Pancreas (tissue), 10 donors: ENCODE measurements at places on chromosomes 2 and 18. TPM values are rescaled to one million over a fixed set of nuclear protein-coding genes. Genes with fewer than 3 reads are reported as not detected.

Gene SERPINB11
- total RNA-seq, result not detected

DNA sequence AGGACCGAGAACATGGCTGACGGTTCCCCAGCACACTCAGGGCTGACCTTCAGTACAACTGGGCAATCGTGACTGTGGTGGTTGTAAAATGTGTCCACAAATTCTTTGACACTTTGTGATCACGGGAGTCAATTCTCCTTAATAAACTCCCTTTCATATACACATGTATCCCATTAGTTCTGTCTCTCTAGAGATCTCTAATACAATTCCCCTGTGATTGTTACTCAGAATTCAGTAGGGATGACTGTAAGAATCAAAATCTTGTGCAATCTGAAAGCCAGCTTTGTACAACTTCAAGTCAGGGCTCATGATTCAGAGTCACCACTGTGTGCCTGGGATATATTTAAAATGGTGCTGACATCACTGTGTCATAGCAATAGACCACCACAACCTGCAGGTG, 89.5 kb upstream of the LMAN1 start:
- no peak overlapping the region for H3K27ac ChIP-seq
- no peak for DNase-seq
- H3K36me3 ChIP-seq, result no peaks in the 10 kb centered on the region
- no peak overlapping the region for H3K4me3 ChIP-seq

DNA sequence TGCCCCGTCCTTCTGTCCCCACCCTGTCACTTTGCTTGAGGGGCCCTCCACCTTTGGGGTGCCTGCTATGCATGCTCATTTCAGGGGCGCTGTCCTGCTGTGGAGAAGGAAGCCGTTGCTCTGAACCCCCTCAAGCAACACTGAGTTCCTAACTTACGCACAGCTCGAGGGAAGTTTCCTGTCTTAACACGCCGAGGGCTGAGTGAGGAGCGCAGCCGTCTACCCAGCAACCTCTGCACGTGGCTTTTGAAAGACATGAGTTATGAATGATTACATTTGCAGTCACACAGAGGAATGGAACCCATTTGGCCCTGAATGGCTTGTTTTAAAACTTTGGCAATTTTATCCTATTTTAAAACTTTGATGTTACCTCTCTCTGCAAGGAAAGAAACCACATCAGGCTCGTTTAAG, 14.0 kb downstream of the RAMP1 start:
- H3K27ac ChIP-seq, result no peak overlapping the region
- no peaks in the 10 kb centered on the region for H3K27me3 ChIP-seq
- DNase-seq, result no peak
- peaks cover 11% of the 10 kb centered on the region for H3K36me3 ChIP-seq

GRCh38 chr2:160308476-160308875, 108.4 kb upstream of the ITGB6 start:
- no peak overlapping the region for H3K4me3 ChIP-seq
- H3K4me1 ChIP-seq, result no peaks in the 10 kb centered on the region
- DNase-seq, result no peak
- no peaks in the 10 kb centered on the region for H3K36me3 ChIP-seq

DNA sequence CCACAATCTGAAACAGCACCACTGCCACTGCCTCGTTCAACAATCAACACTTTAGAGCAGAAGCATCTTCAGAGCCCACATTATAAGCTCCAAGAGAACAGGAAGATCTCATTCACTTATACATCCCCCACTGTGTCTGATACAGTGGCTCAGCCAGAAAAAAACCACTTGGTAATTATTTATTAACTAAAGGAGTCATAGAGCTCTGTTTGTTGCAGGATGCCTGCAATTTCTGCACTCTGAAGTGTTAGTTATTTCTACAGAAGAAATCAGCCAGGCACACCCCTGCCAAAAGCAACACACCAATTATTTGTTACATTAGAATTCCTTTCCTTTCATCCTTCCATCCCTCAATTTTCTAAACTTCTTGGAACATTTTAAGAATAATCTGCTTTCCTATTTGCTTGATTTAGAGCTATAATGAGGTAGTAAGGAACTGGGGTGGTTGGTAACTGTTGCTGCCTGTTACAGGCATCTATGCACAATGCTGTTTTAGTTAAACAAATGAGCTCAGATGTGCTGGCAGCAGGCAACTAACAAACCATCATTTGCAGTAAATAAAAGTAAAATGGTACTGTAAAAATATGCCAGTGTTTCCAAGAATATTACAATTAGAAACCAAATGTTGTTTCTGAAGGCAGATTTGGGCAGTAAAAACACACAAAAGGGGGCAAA, 59.9 kb downstream of the DYM start:
- no peaks in the 10 kb centered on the region for H3K36me3 ChIP-seq
- no peak overlapping the region for H3K27ac ChIP-seq
- no peak for DNase-seq
- peaks cover 11% of the 10 kb centered on the region for H3K4me1 ChIP-seq

DNA sequence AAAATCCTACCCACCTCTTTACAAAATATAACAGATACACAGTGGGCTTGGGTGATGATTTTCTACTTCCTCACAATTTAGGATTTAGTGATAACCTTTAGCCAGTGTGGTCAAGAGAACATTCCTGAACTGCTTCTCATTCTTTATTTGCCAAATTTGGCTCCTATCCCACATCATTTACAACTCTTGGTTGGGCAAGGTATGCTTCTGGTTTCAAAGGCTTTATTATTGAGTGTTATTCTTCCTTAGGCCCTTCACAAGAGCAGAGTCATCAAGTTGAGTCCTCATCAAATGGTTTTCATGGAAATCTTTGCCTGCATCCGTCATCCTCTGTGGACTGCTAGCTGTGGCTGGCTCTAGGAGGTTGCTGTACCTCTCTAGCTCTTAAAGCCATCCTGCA, 472.0 kb upstream of the ETAA1 start:
- H3K27ac ChIP-seq, result no peak overlapping the region
- H3K4me3 ChIP-seq, result no peak overlapping the region
- H3K27me3 ChIP-seq, result no peaks in the 10 kb centered on the region
- DNase-seq, result no peak
- H3K36me3 ChIP-seq, result no peaks in the 10 kb centered on the region
- H3K4me1 ChIP-seq, result peaks cover under 1% of the 10 kb centered on the region

- H3K4me3 ChIP-seq, result no peak overlapping the region
- no peaks in the 10 kb centered on the region for H3K4me1 ChIP-seq
- no peaks in the 10 kb centered on the region for H3K27me3 ChIP-seq
- no peak for DNase-seq
These were observed 206.3 kb downstream of the LTBP1 start for GRCh38 chr2:33153008-33153407.

Gene SP140
- 0.16 TPM for total RNA-seq

Gene ZEB2
- total RNA-seq, result 4.3 TPM

Gene AAMP
- total RNA-seq, result 38.9 TPM

DNA sequence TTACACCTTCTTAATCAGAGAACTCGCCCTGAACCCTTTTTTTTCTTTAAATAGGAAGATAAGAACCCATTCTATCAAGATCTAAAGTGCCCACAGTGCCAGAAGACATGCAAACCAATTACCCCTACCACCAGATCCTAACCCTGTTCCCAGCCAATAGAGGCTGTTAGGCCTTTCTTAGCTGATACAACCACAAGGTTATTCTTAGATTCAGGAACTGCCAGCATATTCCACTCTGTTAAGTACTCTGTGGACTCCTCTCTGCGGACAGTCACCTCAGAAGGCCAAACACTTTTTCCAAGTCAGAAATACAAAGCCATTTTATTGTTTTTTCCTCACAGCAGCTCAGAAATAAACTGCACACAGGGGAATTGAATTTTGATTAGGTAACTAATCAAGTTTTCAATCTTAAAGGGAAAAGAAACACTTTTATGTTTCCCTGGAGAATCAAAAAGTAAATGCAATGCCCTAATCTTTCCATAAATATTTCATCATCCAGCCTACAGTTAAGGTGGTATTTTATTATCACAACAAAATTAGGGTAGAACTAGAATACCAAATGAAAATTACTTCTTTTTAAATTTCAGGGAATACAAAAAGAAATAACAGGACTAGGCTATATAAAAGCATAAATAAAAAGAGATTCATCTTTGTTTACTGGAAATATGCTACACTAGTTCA, 111.4 kb downstream of the NBAS start:
- no peak for DNase-seq
- peaks cover 2% of the 10 kb centered on the region for H3K36me3 ChIP-seq
- no peak overlapping the region for H3K4me3 ChIP-seq
- no peaks in the 10 kb centered on the region for H3K27me3 ChIP-seq

Gene FIGN
- total RNA-seq, result 8.5 TPM

- peak within 1 kb of the TSS; percentile 90 for H3K4me3 ChIP-seq
- H3K36me3 ChIP-seq, result no peaks in the 10 kb centered on the region
- peak; percentile 96 for DNase-seq
- peaks cover 21% of the 10 kb centered on the region for H3K4me1 ChIP-seq
These were observed at the start of gene SP3 for GRCh38 chr2:173965372-173966025. TSS of gene SP3 (minus strand) at chr2:173965373. CDS start at chr2:173965171, 202 bp downstream.

Gene CRYGD
- not detected for total RNA-seq

- H3K36me3 ChIP-seq, result no peaks in the 10 kb centered on the region
- H3K27me3 ChIP-seq, result no peaks in the 10 kb centered on the region
- no peaks in the 10 kb centered on the region for H3K4me1 ChIP-seq
These were observed 91.3 kb upstream of the TNP1 start for GRCh38 chr2:216951171-216951570.

GRCh38 chr18:42824178-42824577, 291.3 kb downstream of the RIT2 start:
- H3K36me3 ChIP-seq, result no peaks in the 10 kb centered on the region
- H3K27ac ChIP-seq, result no peak overlapping the region
- no peaks in the 10 kb centered on the region for H3K27me3 ChIP-seq
- no peak overlapping the region for H3K4me3 ChIP-seq

DNA sequence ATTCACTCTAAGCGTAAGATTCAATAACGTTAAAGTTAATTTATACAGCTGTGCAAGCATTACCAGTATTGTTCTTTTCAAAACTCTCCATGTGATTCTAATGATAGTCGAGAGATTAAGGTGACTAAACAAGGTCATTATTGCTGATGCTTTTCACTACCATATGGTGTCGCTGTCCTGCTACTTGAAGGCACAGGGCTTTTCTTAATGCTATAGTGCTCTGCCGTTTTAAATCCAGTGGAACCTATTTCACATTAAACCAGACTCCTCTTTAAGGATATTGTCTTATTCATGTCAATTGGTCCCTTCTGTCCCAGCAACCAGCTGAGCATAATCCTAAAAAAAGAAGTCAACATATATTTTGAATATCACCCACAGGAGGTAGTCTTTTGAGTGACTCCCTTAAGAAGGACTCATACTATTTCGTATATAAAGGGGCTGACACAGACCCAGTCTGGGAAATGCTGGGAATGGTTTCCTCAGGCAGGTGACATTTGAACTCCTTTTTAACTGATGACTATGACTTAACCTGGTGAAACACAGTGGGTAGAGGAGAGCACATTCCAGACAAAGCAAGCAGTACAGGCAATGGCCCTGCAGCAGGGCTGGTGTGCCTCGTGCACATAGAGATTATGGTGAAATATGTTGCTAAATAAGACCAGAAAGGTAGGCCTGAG, 53.9 kb upstream of the CYTIP start:
- H3K27ac ChIP-seq, result no peak overlapping the region
- no peaks in the 10 kb centered on the region for H3K27me3 ChIP-seq
- no peaks in the 10 kb centered on the region for H3K4me1 ChIP-seq
- H3K4me3 ChIP-seq, result no peak overlapping the region

- no peak overlapping the region for H3K4me3 ChIP-seq
- H3K4me1 ChIP-seq, result no peaks in the 10 kb centered on the region
- no peak for DNase-seq
- H3K27me3 ChIP-seq, result no peaks in the 10 kb centered on the region
- H3K27ac ChIP-seq, result no peak overlapping the region
These were observed 147.1 kb downstream of the NOL4 start for GRCh38 chr18:34077599-34077998.

Gene TCF4
- total RNA-seq, result 11.5 TPM

- no peaks in the 10 kb centered on the region for H3K4me1 ChIP-seq
- no peak for DNase-seq
- H3K27ac ChIP-seq, result peak overlapping the region; percentile 22
- no peak overlapping the region for H3K4me3 ChIP-seq
- H3K27me3 ChIP-seq, result no peaks in the 10 kb centered on the region
These were observed 207.1 kb downstream of the TMX3 start for GRCh38 chr18:68507781-68508180.

Gene RBM44
- total RNA-seq, result 0.09 TPM

GRCh38 chr2:54482715-54483114, 26.6 kb downstream of the SPTBN1 start:
- H3K27ac ChIP-seq, result no peak overlapping the region
- no peaks in the 10 kb centered on the region for H3K27me3 ChIP-seq
- no peaks in the 10 kb centered on the region for H3K36me3 ChIP-seq
- H3K4me3 ChIP-seq, result no peak overlapping the region

DNA sequence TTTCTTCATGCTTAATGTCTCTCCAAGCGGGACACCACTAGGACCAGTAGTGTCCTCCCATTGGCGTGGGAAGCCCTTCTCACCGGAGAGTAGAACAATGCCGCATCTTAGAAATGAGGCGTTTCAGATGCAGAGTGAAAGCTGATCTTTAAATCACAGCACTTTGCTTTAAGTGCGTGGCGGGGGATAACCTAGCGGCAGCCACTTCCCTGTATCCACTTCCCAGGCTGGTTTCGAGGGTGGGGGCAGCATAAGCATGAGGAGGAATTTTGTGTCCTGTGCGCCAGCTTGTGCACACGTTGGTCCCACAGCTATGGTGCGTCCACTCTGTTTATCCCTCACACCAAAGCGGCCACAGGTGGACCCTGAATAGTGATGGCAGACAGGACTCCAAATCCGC, 63.1 kb downstream of the MBP start:
- no peaks in the 10 kb centered on the region for H3K36me3 ChIP-seq
- DNase-seq, result no peak
- peaks cover 15% of the 10 kb centered on the region for H3K4me1 ChIP-seq
- H3K27me3 ChIP-seq, result no peaks in the 10 kb centered on the region
- no peak overlapping the region for H3K27ac ChIP-seq
- H3K4me3 ChIP-seq, result no peak overlapping the region

DNA sequence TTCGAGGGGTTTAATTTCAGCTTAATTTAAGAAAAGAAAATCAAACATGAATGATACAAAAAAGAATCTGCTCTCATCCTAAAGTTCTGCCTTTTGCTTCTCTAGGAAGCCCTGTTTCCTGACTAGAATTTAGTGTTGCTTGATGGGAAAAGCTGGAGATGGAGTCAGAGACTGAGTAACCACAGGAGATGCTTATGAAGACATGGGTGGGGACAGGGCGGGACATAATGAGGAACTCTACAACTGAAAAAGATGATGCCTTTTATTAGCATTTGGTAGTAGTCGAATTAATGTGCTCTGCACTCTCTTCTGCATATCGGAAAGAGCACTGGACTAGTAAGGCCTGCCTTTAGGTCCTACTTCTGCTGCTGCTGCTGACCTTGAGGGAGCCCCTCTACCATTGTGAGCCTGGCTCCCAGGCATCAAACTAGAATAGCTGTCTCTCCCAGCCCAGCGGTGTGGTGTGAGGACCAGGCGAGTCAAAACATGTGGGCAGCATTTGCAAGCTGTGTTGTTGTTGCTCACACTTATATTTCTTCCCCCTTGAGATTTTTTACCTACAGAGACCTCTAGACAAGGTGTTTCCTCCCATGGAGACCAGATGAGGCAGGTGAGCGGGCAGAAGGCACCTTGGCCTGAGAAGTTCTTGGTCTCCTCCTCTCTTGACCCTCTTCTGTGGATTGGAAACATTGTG, 61.5 kb downstream of the INPP4A start:
- H3K36me3 ChIP-seq, result no peaks in the 10 kb centered on the region
- H3K27me3 ChIP-seq, result no peaks in the 10 kb centered on the region
- DNase-seq, result no peak
- peaks cover 11% of the 10 kb centered on the region for H3K4me1 ChIP-seq
- H3K4me3 ChIP-seq, result no peak overlapping the region

Gene NYAP2
- total RNA-seq, result 0.31 TPM

Gene C2orf15
- total RNA-seq, result 3.1 TPM
